ENCODE measurements at places on chromosomes 1 and 21. TPM values are rescaled to one million over a fixed set of nuclear protein-coding genes. Genes with fewer than 3 reads are reported as not detected.

Gene MYOG
- not detected for total RNA-seq

Gene GPR37L1
- 0.14 TPM for total RNA-seq

Gene HEYL
- 3.5 TPM for total RNA-seq

Gene CTSE
- not detected for total RNA-seq

Gene HRNR
- total RNA-seq = not detected

Gene OR2G6
- not detected for total RNA-seq

Gene INKA2
- total RNA-seq = 2.5 TPM

Gene ERVH48-1
- not detected for total RNA-seq

Gene ZFP69
- total RNA-seq = not detected

Gene CCDC27
- not detected for total RNA-seq

Data from A549 treated with ZK216348 at 1 μM for 4 hours (cell line).